Astrocyte (in vitro differentiated cells and primary cell): ENCODE measurements at places on chromosomes 6 and 20. TPM values are rescaled to one million over a fixed set of nuclear protein-coding genes. Genes with fewer than 3 reads are reported as not detected.

ENPP4 gene
- 5.0 and 5.7 TPM in 2 replicates for total RNA-seq

FRK gene
- 0.77 and 1.3 TPM in 2 replicates for total RNA-seq

PKHD1 gene
- total RNA-seq: 0.16 and 0.17 TPM in 2 replicates

RIPOR2 gene
- total RNA-seq: 0.29 and 0.95 TPM in 2 replicates

SPO11 gene
- total RNA-seq: not detected in 2 replicates

LTV1 gene
- 21.6 and 25.4 TPM in 2 replicates for total RNA-seq

LST1 gene
- total RNA-seq: not detected in 2 replicates

SPAG4 gene
- total RNA-seq: 1.2 TPM in 2 replicates
